Stimulated activated CD4-positive, alpha-beta T cell treated with anti-CD3 and anti-CD28 coated beads, Interleukin-4, amount 100 ng/mL, for 24 hours (primary cell): ENCODE measurements at places on chromosomes 4 and X.

GRCh38 chr4:107683873-107684272, 36.2 kb downstream of the PAPSS1 start:
- DNase-seq = no peak

DNA sequence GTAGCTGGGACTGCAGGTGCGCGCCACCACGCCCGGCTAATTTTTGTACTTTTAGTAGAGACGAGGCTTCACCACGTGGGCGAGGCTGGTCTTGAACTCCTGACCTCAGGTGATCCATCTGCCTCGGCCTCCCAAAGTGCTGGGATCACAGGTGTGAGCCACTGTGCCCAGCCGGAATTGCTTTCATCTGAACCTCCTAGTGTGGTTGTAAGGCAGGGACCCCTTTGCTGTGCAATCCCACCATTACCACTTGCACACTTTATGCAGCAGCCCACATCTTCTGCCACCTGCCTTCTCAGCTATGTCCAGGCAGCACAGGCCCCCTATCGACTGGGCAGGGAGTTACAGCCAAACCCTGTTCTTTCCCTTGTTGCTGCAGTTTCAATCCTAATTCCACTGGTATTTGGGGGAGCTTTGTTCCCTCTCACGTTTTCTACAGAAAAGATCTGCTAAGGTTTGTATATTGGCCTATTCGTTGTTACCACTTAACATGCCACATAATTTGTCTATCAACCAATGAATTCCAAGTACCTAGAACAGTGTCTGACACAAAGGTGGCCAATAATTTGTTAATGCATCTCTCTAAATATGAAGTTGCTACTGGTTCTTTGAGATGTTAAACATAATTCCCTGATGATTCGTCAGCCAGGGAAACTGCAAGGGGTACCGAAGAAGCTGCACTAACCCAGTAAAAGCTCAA, 6.5 kb downstream of the RPL39 start:
- DNase-seq = peak; percentile 55

GRCh38 chr4:108024085-108024877, 34.6 kb downstream of the HADH start:
- DNase-seq = no peak

- DNase-seq = no peak
Measured at GRCh38 chr4:68182382-68182820, 52.7 kb upstream of the TMPRSS11F start.

DNA sequence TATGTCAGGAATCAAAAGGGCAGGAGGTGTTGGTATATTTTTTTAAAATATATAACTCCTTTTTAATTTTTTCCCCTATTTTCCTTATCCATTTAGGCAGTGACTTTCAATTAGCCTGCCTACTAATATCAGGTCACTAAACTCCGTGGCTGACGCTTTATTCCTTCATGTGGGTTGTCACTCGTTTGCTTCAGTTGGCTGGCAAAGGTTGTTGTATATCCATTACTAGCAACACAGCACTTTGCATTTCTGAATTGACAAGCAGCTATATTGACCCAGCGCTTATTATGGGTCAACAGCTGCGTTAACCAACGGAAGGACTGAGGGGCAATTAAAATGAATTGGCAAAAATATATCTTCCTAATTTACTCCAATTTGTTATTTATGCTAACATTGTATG, 87.7 kb downstream of the ARX start:
- no peak for DNase-seq

- DNase-seq = peak; percentile 32
Measured at GRCh38 chr4:9762823-9763475, 18.5 kb upstream of the DRD5 start.

DNA sequence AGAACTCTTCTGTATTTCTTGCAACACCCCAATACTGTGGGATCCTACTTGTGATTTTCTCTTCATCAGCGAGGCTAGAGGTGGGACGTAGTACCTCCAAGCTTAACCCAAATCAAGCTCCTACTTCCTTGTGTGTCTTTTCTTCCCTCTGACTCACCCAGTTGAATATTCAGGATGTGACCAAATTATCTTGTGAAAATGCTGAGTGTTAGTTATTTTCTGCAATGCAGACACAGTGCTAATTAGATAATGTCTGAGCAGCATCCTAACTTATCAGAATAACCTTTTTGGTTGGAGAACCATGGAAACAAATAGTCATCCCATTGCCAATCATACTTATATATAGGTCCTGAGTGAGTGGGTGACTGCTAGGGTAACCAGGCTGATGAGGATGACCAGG, 2.4 kb downstream of the MEPE start:
- DNase-seq = no peak

GRCh38 chr4:13546941-13547484, 2.7 kb upstream of the NKX3-2 start:
- no peak for DNase-seq

DNA sequence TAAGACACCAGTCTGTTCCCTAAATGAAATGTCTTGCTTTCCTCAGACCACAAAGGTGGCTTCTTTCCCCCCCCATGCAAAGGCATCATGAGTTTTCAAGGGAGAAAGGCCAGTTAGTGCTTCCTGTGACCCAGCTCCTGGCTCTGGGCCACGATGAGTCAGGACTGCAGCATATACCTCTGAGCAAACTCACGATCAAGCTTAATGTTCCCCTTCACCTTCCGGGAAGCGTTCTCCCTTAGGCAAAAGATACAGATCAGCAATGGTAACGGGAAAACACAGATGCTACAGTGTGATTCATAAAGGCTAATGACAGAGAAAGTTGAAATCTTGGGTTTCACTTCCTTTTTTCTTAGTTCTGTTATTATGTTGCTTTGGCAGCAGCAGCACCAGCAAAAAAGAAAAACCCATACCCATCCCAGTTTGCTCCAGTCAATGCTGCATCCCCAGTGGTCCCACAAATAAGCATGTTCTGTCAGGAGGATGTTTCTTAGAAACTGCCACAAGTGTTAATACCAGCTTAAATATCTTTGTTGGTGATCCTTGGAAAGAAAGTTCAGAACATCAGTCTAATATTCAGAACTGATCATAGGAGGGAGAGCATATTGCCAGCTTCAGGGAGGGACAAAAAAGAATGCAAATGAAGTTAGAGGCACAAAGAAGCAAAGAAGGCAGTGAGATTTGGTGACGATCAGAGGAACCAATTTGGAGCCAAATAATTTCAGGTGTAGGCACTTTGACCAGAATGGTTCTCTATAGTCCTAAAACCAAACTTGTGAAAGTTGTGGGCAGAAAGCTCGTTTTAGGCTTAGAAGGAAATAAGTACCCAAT, 41.2 kb downstream of the LONRF3 start:
- peak; percentile 40 for DNase-seq

GRCh38 chr4:53916431-53916889, 147.9 kb downstream of the CHIC2 start:
- no peak for DNase-seq

DNA sequence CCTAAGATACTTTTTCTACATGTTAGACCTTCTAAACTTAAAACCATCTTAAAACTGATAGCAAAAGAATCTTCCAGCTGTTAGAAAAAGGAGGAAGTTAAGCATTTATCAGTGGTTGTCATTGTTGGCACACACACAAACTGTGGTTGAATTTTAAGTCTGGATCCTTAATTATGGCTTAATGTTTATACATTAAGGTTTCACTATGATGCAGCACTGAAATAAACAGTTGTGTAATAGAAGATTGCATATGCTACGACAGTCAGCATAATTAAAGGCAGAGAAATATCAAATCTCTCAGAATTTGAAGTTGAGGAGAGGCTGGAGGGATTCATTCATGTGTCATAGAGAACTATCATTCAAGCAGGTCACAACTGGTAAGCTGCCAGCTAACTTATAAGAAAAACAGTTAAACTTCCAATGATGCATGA, 32.3 kb downstream of the ADGRA3 start:
- no peak for DNase-seq

- DNase-seq = no peak
Measured at GRCh38 chr4:140255467-140255866, 101.5 kb upstream of the MAML3 start.

GRCh38 chr4:122978109-122978508, 55.7 kb upstream of the NUDT6 start:
- DNase-seq = no peak

DNA sequence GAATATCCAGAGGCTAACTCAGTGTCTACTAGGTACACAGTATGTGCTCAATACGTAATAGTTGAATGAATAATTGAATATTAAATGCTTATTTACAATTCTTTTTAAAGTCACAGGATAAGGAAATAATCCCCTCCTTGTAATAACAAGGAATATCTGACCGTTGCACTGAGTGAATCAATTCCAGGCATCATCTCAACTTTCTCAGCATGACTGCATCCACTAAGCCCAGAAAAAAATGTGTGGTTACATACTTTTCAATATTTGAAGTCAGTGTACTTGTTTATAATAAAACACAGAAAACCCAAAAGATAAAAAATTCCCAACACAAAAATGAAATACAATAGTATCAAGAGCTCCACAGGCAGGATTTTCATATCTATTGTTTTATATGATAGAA, 105.4 kb downstream of the TMEM144 start:
- no peak for DNase-seq

DNA sequence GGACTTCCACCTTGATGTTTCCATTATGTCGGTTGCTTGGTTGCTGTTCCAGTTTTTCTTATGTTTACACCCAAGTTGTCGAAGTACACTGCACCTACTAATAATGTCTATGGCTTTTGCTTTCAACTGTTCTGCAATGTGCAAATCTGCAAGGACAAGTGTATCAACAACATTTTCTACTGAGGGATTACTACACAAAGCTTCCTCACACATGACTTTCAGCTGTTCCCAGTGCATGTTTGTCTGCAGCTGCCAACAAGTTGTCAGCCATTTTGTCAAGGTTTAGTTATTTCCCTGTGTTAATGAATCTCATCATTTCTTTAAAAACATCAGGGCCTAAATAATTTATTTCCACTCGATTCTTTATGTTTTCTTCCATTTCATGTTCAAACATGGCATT, 45.4 kb upstream of the UGT2A3 start:
- no peak for DNase-seq

DNA sequence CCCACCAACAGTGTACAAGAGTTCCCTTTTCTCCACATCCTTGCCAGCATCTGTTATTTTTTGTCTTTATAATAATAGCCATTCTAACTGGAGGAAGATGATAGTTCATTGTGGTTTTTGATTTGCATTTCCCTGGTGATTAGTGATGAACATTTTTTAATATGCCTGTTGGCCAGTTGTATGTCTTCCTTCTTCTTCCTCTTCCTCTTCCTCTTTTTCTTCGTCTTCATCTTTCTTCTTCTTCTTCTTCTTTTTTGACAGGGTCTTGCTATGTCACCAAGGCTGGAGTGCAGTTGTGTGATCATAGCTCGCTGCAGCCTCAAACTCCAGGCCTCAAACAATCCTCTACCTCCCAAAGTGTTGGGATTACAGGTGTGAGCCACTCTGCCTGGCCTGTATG, 87.4 kb downstream of the CCDC160 start:
- no peak for DNase-seq

GRCh38 chr4:1031346-1031745, 19.9 kb downstream of the FGFRL1 start:
- no peak for DNase-seq

GRCh38 chrX:124086411-124086810, 124.9 kb downstream of the STAG2 start:
- peak; percentile 35 for DNase-seq

GRCh38 chr4:36174570-36174969, 69.7 kb downstream of the ARAP2 start:
- no peak for DNase-seq

- no peak for DNase-seq
Measured at GRCh38 chr4:123361195-123361861, 35.3 kb upstream of the SPRY1 start.

- DNase-seq = no peak
Measured at GRCh38 chrX:154791467-154791866, 13.8 kb downstream of the MPP1 start.

DNA sequence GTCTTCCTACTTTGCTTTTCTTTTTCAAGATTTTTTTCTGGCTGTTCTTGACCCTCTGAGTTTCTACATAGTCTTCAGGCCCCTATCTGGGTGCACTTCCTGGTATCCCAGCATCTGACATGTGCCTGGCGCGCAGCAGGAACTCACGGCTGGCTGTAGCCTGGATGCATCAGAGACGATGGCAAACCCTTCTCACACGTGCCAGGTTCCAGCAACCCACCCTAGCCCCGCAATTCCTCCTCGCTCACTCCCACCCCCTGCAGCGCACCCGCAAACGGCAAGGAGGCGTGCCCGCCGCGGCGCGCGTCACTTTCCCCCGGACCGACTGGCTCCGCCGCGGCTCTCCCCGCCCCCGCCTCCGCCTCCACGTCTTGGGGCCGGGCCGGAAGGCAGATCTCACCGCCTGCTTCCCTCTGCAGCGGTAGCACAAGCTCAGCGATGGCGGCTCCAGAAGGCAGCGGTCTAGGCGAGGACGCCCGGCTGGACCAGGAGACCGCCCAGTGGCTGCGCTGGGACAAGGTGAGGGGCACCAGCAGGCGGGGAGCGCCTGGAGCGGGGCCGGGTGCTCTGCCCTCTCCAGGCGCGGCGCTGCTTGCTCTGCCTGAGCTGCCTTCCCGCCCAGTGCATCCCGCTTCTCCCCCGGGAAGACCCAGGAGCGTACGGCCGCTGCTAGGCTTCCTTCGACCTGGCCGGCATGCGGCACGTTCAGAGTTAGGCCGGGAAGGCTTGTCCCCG, at the start of gene PGM2:
PGM2 (plus strand) TSS at position 392 of the 735 bp plus-strand sequence; CDS start at position 439, 47 bp downstream.
- peak; percentile 90 for DNase-seq

DNA sequence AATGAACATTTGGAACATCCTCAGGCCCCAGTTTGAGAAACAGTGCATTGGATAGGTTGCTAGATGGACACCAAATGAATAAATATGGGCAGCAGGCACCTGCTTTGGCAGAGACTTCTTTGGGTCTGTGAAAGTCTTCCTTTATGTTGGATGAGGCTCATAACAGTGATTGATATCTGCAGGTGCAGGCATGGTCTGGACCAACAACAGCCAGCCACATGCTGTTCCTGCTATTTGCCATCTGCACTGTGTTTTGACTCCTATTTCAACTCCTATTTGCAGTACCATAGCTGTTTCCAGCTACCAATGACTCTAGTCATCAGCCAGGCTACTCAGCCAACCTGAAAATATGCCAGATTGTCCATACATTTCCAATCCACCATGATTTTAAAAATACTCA, 60.9 kb downstream of the ANAPC4 start:
- DNase-seq = no peak

DNA sequence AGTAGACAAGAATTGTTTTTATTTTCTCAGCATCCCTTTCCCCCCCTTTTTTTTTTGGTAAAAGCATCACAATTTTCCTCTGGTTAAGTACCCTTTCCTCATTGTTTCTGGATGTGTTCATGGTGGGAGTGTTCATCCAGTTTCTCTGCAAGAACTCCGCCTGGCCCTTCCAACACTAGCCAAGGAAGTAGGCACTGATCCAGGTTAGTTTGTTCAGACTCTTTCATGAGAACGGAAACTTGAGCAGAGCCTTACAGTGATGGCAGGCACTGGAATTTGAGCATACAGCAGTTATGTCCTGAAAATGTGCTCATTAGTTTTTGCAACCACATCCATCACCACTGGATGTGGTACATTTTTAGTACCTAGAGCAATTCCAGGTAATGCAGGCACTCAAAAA, 336.1 kb upstream of the BOD1L1 start:
- DNase-seq = no peak

GRCh38 chr4:11624370-11624769, 195.7 kb upstream of the HS3ST1 start:
- DNase-seq = no peak
